ENCODE measurements at places on chromosomes 4 and X.

DNA sequence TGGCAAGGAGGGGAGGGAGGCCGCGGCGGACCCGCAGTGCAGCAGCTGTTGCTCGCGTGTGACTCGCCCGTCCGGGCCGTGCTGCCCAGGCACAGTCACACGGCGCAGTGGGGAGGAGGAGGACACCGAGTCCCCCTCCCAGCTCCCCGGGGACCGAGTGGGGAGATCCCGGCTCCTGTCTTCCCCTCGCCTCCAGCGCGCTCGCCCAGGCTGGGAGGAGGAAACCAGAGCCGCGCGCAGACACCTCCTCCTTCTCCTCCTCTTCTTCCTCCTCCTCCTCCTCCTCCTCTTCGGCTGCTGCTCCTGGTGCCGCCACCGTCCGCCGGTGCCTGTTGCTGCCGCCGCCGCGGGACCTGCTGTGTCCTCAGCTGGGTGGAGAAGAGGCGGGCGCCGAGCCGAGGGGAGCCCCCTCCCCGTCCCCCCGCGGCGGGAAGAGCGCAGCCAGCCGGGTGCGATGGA is at the start of gene TBC1D1:
TSS of gene TBC1D1 (plus strand) at position 284 of the 459 bp plus-strand sequence. CDS start 11,012 bp downstream, outside the sequence.
- no peak for DNase-seq

DNA sequence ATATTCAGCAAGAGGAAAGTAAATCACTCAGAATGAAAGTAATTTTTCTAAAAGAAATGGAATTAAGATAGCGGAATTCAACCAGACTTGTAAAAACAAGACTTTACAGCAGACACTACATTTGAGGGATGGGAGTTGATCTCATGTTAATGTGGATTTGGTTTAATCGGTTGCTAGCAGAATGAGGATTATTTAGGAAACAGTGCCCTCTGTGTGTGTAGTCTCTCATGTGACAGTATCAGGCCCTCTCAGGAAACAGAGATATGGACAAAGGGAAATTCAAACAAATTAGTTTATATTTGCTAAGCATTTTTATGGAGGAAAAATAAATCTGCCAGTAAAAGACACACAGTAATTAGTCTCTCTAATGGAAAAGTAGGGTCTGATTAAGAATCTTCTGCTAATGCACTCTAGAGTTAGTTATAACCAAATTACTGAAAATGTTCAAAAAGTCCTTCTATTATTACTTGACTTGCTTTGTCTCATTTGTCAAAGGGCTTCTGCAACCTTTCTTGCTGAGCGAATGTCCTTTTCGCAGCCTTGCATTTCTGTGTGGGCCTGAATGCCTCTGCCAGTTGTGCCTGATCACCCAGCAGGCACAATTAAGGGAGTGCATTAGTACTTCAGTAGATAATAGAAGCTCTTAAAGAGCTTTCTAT is 1282.3 kb upstream of the TENM3 start:
- DNase-seq, result no peak

DNA sequence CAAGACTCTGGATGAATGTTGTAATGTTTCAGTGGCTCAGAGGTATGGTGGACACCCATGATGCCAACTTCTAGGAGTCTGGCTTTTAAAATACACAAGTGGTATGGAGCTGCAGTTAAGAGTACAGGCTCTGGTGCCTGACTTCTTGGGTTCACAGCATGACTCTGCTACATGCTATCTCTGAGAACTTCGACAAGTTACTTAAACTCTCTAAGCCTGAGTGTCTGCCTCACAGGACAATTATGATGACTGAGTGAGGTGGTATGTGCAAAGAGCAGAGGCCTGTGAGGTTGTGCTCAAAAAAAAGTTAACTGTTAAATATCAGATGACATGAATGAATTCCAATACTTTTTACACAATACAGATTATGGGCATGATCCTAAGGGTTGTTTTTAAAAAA is 90.9 kb upstream of the SRD5A3 start:
- DNase-seq, result peak; percentile 61

GRCh38 chrX:112851161-112851779 is 10.6 kb upstream of the AMOT start:
- no peak for DNase-seq

- no peak for DNase-seq
Measured at GRCh38 chrX:153873282-153874084, 12.5 kb downstream of the L1CAM start.

Measured in stromal cell of bone marrow (primary cell).